Stimulated activated CD8-positive, alpha-beta memory T cell treated with anti-CD3 and anti-CD28 coated beads, Interleukin-7, amount 100 ng/mL, for 1 hour (primary cell): ENCODE measurements at places on chromosomes 6 and 20.

- DNase-seq, result no peak
Measured at GRCh38 chr20:52242237-52243230, 51.0 kb upstream of the ZFP64 start.

DNA sequence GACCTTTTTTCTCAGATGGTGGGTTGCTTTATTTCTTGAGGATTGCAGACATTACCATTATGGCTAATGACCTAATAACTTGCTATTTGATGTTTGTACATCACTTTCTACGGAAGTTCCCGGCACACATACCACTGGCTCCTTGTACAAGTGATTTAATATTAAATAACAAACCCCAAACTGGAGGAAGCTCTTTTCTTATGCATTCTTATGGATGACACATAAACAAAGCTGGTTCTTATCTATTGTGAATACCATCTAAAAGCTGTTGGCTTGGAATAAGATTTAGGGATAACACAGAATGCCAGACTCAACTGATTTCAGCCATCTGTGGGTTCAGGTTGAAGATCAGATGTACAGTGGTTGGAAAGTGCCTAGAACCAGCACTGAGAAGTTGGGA lies 272.6 kb downstream of the TSHZ2 start:
- no peak for DNase-seq

- DNase-seq, result no peak
Measured at GRCh38 chr6:130527173-130527572, 161.4 kb downstream of the TMEM200A start.

GRCh38 chr20:6888736-6889395 lies 121.4 kb downstream of the BMP2 start:
- DNase-seq, result no peak

DNA sequence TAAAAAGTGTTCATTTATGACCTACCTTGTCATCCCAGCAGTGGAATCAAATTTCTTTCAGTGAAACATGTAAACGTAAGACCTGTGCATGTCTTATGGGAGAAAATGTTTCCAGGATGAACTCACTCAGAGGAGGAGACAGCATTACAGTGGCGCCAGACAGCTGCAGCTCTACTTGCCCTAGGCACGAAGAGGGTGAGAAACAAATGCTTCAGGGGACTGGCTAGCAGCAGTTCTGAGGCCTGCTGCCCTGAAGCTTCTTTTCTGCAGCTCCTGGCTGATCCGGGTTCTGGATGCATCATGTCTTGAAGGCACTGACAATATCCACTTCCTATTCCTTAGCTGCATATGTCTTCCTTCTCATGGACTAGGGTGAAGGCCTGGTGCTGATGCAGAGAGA lies 120.2 kb downstream of the QRSL1 start:
- no peak for DNase-seq

GRCh38 chr20:50115041-50115512 lies 2.1 kb upstream of the UBE2V1 start:
- DNase-seq, result no peak

DNA sequence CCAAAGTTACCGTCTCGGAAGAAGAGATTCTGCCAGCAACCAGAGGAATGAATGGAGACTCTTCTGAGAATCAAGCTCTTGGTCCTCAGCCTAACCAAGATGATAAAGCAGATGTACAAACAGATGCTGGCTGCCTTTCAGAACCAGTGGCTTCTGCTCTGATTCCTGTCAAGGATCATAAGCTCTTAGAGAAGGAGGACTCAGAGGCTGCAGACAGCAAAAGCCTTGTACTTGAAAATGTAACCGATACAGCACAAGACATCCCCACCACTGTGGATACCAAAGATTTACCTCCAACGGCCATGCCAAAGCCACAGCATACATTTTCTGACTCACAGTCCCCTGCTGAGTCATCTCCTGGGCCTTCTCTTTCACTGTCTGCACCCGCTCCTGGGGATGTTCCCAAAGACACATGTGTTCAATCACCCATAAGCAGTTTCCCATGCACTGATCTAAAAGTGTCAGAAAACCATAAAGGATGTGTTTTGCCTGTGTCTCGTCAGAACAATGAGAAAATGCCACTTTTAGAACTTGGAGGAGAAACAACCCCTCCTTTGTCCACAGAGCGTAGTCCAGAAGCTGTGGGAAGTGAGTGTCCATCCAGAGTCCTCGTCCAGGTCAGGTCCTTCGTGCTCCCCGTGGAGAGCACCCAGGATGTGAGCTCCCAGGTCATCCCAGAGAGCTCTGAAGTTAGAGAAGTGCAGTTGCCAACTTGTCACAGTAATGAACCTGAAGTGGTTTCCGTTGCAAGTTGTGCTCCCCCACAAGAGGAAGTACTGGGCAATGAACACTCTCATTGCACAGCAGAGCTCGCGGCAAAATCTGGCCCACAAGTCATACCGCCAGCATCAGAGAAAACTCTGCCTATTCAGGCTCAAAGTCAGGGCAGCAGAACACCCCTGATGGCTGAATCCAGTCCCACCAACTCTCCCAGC lies 109.6 kb downstream of the RTN4IP1 start:
- DNase-seq, result peak; percentile 54

GRCh38 chr6:131068165-131068564 lies 5.1 kb upstream of the EPB41L2 start:
- DNase-seq, result no peak

GRCh38 chr6:166553563-166554271 lies 32.8 kb downstream of the RAMACL start:
- DNase-seq, result no peak

DNA sequence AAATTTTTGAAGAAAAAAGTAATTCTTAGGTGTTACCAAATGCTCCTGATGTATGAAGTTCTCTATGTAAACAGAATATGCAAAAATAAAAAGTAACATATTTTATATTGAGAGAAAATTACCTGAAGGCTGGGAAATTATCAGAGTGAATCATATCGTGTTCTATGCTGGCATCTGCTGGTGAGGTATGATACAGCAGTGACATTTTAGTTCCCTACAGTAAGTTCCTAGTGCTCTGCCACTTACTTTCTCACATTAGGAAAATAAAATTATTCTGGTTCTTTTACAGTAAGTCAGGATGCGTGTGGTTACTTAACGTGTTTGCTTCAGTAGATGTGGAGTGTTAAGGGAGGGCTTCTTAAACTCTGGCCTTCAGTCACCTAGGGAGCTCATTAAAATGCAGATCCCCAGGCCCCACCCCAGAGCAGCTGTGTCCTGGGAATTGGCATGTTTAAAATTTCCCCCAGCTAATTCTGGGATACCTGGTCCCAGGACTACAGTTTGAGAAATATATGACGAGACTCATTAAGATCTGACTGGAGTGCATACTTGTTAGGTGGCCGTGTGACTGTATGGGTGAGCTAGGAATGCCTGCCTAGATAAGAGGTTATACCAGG lies 3.2 kb downstream of the ACTR5 start:
- no peak for DNase-seq

DNA sequence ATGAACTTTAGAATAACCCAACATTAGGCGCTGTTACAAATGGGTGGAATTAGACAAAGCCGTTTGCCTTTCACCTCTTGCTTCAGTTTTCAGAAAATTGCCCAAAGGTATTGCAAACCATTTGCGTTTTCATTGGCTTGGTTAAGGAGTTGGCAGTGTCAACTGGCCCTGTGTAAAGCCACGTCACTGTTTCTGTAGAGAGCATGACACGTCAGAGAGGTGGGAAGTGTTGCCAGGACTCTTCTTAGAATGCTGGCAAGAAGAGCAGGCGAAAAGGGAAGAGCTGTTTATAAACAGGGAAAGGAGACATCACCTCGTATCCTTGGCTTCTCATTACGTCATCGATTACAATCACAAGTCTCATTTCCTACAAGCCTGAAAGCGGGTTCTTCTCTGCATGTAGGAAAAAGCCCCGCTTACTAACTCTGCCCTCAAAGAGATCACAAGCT lies 4.2 kb upstream of the IRF4 start:
- DNase-seq, result no peak

DNA sequence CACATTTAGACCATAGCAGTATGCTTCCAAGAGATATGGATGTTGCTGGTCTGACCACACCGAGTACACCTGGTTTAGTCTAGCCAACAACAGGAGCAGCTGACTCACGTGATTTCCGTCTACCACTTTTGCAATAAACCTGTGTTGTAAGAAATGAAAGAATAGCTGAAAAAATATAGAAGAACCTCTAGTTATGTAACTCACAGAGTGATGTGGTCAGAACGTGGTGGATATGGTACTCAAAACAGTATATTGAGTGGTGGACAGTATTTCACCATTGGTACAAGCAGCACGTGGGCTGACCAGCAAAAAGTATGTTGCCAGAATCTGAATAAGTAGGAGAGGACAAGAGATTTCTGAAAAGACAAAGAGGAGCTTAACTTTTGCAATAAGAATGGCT lies 226.9 kb downstream of the TBC1D7 start:
- no peak for DNase-seq

- no peak for DNase-seq
Measured at GRCh38 chr6:17478223-17478907, 85.0 kb downstream of the CAP2 start.

DNA sequence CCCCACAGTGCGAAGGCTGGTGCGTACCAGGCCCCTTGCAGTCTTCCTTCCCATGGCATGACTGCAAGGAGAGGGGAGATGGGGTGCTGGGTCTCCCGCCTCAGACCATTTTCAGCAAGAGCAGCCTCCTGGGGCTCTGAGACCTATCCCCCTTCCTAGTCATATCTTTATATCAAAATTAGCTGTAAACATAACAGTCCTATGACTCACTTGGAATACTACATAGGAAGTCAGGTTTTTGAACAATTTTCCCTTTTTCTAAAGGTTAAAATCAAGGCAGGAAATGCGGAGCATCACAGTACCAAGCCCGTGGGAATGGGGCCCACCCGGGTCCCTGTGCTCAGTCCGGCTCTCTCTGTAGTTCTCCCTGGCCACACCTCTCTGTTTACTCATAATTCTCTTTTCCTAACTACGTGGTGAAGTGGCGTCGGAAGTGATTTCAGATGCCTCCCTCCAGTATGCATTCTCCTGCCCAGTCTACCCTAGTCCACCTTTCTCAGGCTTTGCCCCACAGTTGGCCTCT lies 109.8 kb upstream of the TMEM170B start:
- DNase-seq, result no peak

DNA sequence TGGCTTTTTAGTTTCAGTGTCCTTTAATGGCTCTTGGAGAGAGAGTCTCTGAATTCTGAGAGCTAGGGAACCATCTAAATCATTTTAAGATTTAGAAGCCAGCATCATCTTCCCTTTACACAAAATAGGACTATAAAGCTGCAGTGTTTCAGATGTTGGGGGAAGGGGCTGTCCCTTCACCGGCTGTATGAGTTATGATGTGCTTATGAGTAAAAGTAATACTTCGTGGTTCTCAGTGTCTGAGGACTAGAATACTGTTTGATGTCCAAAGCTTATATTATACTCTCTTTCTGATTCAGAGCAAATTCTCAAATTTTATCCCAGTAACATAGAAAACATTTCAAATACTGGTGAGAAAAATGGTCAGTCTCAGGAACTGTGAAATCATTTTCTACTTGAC lies 63.5 kb upstream of the FAM8A1 start:
- no peak for DNase-seq

DNA sequence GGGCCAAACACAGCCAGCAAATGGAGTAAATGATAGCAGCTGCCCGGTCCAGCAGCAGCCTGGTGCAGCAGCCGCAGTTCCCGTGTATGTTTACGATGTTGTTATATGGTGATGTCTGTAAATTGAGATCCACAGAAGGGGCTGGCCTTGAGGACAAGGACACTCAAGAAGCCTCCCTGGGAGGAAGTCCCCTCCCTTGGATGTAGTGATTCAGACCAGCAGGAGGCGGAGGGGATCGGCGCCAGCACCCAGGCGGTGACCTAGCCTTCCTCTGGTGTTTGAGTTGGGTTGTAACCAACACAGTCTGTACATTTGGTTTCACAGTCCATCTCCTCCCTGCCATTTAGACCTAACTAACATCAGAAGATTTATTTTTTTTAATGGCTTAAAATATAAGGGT lies 187.8 kb downstream of the SYNDIG1 start:
- no peak for DNase-seq
